NCI-H510A treated with DMSO at 0.1 percent for 48 hours (cell line): ENCODE measurements at places on chromosomes 2 and 18.

- DNase-seq, result no peak
These were observed 190.0 kb downstream of the SEPTIN10 start for GRCh38 chr2:109423556-109424359.

DNA sequence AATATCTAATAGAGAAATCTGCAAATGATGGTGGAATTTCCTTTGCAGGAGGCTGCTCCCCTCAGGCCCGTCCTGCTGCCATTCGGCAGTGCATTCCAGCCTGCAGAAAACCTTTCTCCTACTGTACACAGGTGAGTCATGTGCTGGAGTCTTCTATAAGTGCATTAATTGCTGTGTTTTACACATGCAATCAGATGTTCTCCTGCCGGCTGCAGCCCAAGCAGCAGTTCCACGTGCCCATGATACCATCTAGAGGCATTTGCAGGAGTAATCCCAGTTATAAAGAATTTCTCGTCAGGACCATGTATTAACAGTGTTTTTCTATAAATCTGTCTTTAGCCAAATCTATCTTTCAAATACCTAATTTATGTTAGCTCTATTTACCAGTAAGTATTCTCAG, 304.7 kb upstream of the HNMT start:
- peak; percentile 82 for DNase-seq

GRCh38 chr2:218516614-218517013, 51.5 kb downstream of the USP37 start:
- DNase-seq, result peak; percentile 2

GRCh38 chr2:27624943-27625342, 3.9 kb downstream of the CCDC121 start:
- no peak for DNase-seq

DNA sequence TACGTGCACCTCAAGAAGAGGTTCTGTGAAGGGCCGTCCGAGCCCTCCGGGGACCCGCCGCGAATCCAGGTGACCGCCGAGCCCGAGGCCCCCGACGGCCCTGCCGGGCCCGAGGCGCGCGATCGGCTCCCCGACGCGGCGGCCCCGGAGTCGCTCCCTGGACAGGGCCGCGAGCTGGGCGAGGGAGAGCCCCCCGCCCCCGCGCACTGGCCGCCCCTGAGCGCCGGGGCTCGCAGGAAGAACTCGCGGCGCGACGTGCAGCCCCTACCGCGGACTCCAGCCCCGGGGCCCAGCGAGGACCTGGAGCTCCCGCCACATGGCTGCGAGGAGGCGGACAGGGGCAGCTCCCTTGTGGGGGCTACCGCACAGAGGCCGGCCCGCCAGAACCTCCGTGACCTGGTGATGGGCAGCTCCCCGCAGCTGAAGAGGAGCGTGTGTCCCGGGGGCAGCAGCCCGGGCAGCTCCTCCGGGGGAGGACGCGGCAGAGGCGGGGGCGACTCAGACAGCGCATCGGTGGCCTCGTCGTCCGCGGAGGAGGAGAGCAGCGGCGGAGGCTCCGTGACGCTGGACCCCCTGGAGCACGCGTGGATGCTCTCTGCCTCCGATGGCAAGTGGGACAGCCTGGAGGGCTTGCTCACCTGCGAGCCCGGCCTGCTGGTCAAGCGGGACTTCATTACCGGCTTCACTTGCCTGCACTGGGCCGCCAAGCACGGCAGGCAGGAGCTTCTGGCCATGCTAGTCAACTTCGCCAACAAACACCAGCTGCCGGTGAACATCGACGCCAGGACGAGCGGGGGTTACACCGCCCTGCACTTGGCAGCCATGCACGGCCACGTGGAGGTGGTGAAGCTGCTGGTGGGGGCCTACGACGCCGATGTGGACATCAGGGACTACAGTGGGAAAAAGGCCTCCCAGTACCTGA, 812 bp downstream of the SOWAHC start:
- no peak for DNase-seq

DNA sequence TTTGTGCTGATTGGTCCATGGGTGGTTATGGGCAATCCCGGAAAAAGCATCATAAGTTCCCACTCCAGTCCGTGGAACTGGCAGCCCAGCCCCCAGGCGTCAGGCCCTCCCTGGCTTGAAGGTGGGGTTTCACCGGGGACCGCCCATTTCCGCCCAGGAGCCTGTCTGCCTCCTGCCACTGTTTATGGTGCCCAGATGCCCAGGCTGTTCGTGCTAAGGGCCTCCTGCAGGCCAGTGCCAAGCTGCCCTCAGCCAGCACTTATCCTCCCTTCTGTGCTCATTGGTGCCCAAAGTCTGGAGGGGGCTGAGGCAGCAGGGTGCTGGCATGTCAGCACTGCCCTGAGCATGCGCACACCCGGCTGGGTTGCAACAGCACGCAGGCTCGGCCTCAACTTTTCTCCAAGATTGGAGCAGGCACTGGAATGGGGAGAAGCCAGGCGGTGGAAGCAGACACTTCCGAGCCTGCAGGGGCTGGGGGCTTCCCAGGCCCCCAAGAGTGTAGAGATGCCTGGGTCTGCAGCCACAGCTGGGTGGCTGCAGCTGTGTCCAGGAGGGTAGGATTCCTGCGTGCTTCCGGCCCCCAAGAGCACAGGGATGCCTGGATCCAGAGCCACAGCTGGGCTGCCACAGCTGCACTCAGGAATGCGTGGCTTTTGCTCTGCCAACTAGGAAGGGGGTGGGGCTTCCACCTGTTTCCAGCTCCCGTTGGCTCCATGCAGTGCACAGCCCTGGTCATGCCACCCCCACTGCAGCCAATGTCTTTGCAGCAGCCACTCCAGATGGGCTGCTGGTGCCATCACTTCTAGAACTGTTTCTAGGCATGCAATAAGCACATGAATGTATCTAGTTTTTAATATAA, 74.0 kb downstream of the AGPS start:
- no peak for DNase-seq

DNA sequence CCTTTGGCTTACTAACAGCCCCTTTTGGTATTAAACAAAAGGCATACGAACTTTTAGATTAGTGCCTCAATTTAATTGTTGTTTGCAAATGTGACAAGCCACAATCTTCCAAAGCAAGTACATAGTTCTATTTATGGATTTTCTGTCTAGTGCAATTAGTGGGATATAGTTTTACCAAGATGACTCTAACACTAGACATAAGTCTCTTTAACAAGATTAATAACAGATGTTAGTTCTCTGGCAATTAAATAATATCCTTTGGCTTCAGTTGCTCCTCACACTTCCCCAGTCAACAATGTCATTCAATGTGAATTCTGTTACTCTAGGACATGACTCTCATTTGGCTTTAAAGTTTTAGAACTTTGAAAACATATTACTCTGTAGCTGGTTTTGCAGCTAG, 16.7 kb upstream of the MC4R start:
- no peak for DNase-seq

- no peak for DNase-seq
These were observed 431.2 kb upstream of the TCF4 start for GRCh38 chr18:56019156-56019555.

DNA sequence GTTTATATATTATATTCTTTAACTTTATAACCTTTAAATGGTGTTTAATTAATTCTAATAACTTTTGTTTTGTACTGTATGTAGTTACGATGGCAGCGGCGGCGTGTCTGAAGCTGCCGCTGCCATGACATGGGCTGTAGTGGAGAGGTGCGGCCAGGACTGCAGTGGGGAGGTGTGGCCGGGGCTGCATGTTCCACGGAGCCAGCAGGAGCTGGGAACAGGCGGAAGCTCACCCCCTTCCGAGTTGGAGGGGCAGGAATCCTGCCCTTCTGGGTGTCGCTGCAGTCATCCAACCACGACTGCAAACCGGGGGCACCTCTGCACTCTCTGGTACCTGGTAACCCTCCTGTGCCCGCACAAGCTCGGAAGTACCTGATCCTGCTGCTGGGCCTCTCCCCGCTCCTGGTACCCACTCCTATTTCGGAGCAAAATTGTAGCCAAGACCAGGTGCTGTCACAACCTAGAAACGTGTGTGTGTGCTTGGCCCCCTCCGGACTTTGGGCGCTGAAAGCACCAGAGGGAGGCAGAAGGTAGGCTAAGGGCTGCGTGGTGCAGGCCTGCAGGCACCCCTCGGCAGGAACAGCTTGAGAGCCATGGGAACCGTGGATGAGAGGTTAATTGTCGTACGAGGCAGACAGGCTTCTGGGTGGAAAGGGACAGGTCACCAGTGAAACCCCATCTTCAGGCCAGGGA, 1329.7 kb upstream of the SLC39A10 start:
- no peak for DNase-seq

- DNase-seq, result no peak
These were observed 111.8 kb downstream of the TTC27 start for GRCh38 chr2:32739664-32740063.

- no peak for DNase-seq
These were observed 79.5 kb downstream of the POLR1A start for GRCh38 chr2:86025976-86026743.
